ENCODE measurements at places on chromosomes 11 and 22.
A peak's percentile ranks its signal among the peaks of the same experiment; 100 is the strongest.

DNA sequence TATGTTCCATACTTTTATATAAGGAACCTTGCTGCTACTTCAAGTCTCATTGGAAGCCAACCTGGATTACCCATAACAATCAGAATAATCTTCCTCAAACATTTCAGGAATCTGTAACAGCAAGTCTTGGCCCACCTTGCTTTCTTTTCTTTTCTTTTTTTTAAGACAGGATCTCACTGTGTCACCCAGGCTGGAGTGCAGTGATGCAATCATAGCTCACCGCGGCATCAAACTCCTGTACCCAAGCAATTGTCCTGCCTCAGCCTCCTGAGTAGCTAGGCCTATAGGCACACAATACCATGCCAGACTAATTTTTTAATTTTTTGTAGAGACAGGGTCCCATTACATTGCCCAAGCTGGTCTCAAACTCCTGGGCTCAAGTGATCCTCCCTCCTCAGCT is 29.3 kb upstream of the PRDM10 start:
- DNase-seq = no peak

DNA sequence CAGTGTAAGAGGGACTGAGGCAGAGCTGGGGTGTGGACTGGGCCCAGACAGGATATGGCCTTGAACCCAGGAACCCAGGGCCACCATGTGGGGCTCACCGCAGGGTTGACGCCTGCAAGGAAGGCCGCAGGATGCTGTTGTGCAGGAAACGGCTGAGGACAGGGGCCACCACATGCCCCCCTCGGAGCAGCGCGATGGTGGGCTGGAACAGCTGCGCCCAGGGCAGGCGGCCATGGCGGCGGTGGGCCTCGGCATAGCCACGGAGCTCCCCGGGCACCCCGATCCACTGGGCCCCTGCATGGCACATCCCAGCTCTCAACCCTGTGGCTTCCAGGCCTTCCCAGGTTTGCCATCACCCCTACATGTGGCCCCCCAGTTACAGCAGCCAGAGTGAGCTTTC is 12.2 kb downstream of the GGT5 start:
- no peak for DNase-seq

DNA sequence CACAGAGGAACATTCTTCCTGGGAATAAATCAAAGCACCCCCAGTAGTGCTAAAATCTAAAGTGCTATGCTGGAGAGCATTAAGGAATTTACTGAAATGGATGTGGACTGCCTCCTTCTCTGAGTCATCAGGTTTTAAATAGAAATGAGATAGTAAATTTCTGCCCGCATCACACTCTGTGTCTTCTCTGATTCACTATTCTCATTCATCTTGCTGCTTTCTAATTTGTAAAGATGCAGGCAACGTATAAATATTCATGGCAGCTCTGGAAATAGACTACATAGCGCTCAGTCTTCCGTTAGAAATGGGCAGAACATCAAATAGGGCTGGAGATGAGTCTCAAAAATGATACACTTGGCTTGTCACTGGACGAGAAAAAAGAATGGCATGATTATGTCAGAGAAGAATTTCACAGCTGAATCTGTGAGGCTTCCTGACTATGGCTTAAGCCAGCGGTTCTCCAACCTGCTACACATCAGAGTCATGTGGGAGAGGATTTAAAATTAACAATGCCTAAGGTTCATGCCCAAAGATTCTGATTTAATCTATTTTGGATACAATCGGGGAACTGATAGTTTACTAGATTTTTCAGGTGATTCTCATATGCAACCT is 178.2 kb downstream of the LRRC4C start:
- no peak for DNase-seq

- no peak for DNase-seq
Observed at GRCh38 chr11:73461335-73461840, 85.2 kb downstream of the RELT start.

DNA sequence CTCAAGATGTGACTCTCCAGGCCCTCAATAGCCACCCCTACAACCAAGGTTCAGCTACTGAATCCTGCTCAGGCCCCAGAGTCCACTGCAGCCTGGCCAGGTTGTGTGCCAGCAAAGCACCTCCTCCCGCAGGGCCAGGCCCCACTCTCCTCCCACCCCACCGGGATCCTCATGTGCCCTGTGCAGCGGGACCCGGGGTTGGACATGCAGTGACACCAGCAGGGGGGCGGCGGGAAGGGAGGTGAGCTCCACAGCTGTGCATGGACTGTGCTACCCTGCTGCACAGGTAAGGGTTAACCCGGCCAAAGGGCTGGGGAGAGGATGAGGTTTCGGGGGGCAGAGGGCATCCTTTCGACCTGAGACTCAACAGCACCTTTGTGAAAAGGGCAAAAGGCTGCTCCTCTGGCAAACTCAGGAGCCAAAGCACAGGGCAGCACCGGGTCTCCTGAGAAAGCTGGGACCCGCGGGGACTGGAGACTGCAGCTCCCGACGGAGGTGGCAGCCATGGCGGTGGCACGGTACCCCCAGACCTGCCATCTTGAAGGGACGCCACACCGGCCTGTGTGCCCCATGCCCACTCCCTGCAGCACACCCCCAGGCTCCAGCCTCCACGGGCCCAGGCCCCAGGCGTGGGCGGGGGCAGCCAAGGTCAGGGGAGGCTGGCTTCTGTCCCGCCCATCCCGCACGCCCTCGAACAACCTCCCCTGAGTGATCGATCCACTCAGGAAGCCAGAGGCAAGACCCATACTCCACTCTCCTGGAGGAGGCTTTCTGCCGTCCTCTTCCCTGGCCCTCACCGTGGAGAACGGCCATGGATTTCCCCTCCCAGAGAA is 10.6 kb downstream of the PLXNB2 start:
- DNase-seq = no peak

DNA sequence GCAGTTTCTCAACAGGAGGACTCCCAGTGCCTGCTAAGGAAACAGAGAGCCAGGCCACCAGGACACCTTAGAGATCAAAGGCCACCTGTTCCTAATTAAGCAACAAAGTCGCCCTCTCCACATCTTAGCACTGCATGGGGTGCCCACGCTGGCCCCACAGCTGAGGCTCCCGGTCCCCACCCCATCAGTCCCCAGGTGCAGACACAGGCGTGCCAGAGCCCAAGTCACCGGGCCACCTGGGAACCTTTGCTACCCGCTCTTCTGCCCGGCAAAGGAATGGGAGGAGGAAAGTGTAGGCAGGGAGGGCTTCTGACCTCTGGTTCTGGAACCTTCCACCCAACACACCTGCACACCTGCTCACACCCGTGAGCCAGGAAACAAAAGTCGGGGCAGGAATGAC is 85.5 kb upstream of the PRR5 start:
- DNase-seq = no peak

DNA sequence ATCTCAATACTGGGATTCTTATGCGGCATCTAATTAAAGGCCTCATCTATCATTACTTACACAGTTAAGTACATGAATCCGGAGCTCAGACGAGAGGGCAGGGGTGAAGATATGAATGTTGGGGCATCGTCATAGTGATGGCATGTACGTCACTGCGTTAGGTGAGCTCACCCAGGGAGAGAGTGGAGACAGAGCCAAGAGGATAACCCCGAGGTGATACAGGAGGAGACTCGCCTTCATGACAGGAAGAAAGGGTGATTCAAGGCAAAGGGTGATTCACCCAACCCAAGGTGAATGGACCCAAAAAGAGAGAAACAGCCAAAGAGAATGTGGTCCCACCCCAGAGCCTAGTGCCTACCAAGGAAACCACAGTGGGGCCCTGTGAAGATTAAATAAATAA is 132.9 kb upstream of the BLID start:
- DNase-seq = no peak

DNA sequence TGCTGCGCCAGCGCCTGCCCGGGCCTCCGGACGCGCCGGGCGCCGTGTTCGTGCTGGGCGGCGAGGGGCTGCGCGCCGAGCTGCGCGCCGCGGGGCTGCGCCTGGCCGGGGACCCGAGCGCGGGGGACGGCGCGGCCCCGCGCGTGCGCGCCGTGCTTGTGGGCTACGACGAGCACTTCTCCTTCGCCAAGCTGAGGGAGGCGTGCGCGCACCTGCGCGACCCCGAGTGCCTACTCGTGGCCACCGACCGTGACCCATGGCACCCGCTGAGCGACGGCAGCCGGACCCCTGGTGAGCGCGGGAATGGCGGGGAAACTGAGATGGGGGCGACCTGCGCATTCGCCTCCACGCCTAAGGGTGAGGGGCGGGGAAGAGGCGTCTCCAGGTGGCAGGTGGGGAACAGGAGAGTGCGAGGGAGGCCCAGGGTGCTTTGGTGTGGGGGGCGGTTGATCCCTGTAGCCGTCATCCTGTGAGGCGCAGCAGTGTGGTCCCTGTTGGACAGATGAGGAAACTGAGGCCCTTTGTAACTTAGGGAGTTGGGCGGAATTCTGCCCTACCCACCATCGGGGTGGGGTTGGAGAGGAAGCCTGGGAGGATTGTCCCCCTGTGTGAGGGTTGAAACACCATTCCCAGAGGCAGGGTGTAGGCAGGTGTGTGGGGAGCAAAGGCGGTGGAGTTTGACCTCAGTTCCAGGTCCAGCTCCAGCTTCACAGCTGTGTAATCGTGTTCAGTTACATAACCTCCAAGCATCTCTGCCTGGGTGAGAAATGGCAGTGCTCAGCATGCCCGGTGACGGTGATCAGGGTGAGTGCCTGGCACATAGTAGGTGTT is 758 bp downstream of the PDXP start:
- DNase-seq = no peak

DNA sequence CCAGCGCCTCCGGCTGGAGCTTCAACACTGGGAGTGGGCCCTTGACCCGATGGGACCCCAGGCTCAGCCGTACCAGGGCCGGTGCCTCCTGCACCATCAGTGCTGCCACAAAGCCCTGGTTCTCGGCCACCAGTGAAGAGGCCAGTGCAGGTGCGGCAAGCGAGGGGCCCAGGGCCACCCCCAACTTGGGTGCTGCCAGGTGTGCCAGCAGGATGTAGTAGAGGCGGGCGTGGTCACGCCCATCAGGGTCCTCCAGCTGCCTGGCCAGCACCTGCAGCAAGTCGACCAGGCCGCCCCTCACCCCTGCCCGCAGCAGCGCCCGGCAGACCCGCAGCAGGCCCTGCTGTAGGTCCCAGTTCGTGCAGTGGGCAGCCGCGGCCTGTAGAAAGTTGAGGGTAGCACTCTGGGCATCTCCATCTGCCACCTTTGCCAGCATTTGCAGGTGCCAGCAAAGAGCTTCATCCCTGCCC is 2.3 kb downstream of the AP5B1 start:
- DNase-seq = peak; percentile 57

GRCh38 chr22:37234736-37235711 is 9.0 kb downstream of the RAC2 start:
- DNase-seq = no peak

- DNase-seq = no peak
Observed at GRCh38 chr22:40216041-40216756, 38.5 kb downstream of the TNRC6B start.

DNA sequence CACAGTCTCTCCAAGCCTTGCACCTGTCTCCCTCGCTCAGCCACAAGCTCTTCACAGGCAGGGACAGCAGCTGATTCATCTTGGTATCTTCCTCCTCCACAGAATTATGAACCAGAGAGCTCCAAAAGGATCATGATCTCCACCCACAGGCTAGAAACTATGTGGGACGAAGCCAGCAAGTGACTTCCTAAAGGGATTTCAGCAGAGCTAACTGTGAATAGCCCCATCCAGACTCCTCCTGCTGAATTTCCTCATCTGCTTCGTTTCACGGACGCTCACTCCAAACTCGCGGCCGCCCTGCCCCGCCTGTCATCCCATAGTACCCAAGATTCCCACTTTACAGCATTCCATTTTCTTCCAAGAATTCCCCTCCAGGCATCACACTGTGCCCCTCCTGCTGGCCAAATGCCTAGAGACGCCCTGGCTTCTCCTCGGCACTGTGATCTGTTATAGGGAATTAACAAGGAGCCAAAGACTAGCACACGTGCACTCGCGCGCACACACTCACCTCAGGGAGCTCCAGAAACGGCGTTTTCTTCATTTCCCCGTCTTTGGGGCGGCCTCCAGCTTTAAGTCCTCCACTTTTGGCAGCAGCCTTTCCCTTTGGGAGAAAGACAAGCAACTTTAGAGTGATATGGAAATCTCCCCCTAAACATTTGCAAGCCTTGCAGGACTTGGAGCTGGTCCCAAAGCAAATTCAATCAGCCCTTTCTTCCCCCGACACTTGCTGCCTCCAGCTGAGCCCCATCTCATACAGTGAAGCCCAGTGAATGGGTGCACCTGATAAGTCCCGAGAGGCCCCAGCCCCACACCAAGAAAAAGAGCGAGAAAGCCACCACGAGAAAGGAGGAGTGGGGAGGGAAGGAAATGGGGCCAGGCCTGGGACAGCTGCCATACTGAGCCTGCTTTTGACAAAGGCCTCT is 35.5 kb downstream of the SPATA19 start:
- no peak for DNase-seq

GRCh38 chr11:111577821-111578220 is 24.4 kb upstream of the SIK2 start:
- DNase-seq = no peak

- no peak for DNase-seq
Observed at GRCh38 chr22:28198692-28199091, 279.6 kb upstream of the PITPNB start.

GRCh38 chr22:50712341-50713007 is 25.5 kb upstream of the ACR start:
- DNase-seq = no peak

DNA sequence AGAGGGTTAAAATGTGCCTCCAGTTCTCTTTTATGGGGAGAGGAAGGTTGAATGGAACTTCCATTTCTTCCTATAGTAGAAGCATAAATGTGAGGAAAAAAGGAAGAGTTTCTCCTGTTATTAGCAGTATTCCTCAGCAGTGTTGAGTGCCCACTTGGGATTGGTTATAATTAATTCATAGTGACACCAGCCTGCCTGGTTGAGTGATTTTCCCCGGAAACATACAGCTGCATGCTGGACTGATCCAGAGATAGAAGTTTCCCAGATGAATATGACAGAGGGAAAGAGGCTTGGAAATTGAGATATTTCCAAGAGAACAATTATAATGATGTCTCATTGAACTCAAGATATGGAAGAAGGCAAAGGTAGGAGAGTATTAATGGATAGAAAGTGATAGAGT is 28.3 kb downstream of the RAB39A start:
- no peak for DNase-seq

DNA sequence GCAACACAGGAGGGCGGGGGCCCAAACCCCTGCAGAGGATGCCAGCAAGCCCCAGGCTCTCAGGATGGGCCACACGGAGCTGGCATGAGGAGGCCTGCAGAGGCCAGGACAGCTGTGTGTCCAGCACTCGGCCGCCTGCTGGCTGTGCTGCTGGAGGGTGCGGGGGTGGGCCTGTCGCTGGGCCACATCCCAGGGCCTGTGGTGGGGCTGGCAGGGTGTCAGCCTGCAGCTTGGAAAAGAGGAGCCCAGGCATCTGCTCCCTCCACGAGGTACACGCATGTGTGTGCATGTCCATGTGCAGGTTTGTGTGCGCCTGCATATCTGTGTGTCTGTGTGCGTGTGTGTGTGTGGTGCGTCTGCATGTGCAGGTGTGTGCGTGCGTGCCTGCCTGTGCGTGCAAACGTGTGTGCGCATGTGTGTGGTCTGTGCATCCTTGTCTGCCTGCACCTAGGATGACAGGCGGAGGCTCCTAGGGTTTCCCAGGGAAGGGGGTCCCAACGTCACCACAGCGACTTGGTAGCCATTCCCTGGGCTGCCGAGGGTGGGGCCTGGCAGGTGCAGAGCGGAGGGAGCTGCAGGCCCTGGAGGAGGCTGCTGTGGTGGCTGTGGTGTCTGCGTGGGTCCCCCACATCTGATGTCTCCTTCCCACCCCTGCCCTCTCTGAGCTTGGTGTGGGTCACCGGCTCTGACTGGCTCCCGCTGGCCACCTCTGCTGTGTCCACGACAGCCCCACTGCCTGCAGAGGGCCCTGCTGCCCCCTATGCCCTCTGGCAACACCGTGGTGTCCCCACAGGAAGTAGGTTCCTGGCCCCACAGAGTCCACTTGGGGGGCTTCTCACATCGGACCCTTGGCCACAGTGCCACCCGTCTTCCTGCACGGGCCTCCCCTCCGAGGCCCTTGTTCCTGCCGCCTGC is 17.1 kb downstream of the BRSK2 start:
- no peak for DNase-seq

Measured in sciatic nerve (tissue), 2 donors.